NCI-H524 (cell line): ENCODE measurements at places on chromosomes 11 and 22.
A peak's percentile ranks its signal among the peaks of the same experiment; 100 is the strongest.

GRCh38 chr22:45731798-45732495, 60.3 kb downstream of the ATXN10 start:
- no peak for DNase-seq

GRCh38 chr11:34341931-34342533, 15.8 kb downstream of the ABTB2 start:
- DNase-seq, result no peak

GRCh38 chr11:47383071-47383470, 4.7 kb upstream of the SPI1 start:
- no peak for DNase-seq

DNA sequence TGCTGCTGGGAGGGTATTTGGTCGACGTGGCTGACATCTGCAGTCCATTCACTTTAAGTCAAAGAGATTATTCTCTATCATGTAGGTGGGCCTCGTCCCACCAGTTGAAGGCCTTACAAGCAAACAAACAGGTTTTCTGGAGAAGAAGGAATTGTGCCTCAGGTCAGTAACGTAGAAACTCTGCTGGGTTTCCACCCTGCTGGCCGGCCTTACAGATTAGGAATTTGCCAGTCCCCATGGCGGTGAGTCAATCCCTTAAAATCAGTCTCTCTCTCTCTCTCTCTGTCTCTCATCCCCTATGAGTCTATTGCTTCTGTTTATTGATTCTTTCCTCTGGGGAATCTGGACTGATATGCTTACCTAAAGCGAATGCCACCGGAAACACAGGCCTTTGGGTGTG, 75.4 kb upstream of the FGF3 start:
- DNase-seq, result no peak

DNA sequence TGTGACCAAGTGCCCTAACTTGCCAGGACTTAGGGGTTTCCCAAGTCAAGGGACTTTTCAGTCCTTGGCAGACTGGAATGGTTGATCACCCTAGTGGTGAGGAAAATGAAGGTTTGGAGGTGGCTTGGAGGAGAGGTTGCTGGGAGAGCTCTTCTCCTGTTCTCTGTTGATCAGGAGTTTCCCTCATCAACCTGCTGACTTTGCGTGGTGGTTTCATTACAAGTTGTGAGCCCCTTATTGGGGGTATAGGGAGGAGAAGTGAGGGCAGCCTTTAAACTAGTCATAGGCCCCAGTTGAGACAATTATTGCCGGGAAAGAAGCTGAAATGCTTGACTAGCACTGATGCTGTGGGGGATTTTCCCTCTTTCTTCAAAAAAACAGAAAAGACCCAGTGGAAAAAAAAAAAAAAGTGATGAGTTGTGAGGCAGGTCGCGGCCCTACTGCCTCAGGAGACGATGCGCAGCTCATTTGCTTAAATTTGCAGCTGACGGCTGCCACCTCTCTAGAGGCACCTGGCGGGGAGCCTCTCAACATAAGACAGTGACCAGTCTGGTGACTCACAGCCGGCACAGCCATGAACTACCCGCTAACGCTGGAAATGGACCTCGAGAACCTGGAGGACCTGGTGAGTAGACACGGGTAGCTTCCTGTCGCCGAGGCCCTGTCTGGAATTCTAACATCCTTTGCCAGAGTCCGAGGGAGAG, at the start of gene CXCR5:
CXCR5 (plus strand) TSS at position 525 of the 704 bp plus-strand sequence; CDS start at position 575, 50 bp downstream.
- DNase-seq, result no peak

DNA sequence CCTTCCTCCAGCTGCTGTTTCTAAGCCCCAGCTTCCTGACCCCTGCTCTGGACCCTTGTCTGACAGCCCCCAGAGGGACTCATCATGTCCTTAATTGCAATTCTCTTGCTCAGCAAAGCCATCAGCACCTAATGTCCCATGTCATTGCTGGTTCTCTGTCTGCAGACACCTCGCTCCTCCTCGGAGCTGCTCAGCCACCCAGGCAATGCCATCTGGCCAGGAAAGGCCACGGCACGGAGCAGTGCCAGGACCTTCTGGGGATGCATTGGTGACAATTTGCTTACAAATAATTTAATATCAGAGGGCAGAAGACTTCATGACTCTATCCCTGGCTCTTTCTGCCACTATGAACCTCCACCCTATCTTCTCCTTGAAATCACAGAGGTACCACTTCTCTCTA, 107.0 kb upstream of the THY1 start:
- no peak for DNase-seq

GRCh38 chr11:199782-200181, 6.9 kb downstream of the SCGB1C1 start:
- no peak for DNase-seq

- no peak for DNase-seq
Measured at GRCh38 chr11:133952199-133953190, 4.3 kb downstream of the IGSF9B start.

DNA sequence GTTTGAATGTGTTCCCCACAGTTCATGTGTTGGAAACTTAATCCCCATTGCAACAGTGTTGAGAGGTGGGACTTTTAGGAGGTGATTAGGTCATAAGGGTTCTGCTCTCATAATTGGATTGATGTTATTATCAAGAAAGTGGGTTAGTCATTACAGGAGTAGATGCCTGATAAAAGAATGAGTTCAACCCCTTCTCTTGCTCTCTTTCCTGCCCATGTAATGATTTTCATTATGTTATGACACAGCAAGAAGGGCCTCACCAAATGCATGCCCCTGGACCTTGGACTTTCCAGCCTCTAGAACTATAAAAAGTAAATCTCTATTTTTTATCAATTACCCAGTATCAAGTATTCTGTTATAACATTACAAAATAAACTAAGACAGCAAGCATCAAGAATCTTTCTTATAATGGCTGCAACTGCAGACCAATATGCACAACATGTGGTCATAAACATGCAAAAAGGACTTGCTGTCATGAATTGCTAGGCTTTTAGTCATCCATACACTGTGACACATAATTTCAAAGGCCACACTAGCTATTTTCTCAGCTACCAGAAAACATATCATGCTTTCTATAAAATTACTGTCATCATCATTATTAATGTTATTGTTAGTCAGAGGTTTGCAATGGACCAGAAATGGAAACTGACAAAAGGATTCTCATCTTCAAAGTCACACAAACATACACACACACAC, 99.9 kb upstream of the GUCY1A2 start:
- no peak for DNase-seq

- no peak for DNase-seq
Measured at GRCh38 chr11:130423541-130424142, 4.8 kb downstream of the ADAMTS8 start.

GRCh38 chr11:46808799-46809431, 37.2 kb downstream of the CKAP5 start:
- no peak for DNase-seq

GRCh38 chr11:721741-722345, 15.8 kb downstream of the EPS8L2 start:
- no peak for DNase-seq

DNA sequence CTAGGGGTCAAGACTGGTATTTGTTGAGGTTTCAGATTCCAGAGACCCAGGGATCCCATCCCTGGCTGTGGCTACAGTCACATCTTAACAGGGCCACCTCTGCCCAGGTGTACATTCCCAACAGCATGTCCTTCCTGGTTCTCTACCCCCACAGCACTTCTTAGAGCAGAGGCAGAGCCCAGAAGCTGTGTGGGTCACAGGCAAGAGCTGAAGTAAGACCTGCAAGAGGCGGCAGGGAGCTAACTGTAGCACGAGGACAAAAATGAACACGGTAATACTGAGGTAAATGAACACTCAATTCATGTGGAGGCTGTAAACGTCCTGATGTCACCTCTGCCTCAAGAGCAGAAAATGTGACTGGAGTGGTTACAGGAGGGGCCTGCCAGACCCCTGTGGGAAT, 21.7 kb upstream of the RAPSN start:
- no peak for DNase-seq

DNA sequence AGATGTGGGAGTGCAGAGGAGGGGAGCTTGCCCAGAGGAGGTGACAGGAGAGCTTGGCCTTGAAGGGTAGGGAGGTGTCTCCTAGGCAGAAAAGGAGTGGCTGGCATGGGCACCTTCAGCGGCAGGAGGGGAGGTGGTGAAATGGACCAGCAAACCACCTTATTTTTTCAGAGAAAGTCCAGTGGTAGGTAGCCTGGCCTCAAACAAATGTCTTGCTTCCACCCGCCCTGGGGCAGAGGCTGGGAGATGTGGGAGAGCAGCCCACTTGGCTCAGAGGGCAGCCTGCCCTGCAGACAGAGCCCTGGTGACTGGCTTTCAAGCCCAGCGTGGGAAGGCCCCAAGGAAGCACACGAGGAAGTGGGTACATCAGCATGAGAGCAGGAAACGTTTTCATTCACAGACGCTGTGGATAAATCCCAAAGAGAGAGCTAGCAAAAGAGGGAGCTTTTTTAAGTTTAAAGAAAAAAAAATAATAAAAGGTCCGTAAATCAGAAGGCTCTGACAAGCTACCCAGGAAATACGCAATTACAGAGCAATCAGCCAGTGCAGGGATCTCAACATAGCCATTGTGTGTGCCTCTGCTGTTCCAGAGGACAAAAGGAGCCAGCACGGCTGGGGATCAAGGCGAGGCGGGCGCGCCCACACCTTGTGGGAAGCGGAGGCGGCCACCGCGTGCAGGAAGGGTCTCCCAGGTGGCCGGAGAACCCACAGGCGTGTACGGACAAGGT, 238.7 kb upstream of the PLET1 start:
- no peak for DNase-seq

DNA sequence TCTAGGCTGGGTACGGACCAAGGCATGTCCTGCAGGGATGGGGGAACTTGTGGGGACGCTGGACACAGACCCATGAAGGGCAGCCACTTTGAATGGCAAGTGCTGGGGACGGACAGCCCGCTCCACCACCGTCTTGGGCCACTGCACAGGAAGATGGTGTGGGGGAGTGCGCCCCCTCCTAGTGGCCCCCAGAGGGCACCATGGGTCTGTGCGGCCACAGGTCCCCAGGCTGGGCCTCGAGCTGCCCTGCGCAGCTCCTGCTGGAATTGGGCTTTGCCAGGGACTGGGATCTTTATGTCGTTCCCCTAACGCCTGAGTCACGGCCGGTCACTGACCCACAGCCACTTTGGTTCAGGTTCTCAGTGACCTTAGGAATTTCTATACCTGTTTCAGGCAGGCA, 44.4 kb downstream of the NAT10 start:
- peak; percentile 7 for DNase-seq

DNA sequence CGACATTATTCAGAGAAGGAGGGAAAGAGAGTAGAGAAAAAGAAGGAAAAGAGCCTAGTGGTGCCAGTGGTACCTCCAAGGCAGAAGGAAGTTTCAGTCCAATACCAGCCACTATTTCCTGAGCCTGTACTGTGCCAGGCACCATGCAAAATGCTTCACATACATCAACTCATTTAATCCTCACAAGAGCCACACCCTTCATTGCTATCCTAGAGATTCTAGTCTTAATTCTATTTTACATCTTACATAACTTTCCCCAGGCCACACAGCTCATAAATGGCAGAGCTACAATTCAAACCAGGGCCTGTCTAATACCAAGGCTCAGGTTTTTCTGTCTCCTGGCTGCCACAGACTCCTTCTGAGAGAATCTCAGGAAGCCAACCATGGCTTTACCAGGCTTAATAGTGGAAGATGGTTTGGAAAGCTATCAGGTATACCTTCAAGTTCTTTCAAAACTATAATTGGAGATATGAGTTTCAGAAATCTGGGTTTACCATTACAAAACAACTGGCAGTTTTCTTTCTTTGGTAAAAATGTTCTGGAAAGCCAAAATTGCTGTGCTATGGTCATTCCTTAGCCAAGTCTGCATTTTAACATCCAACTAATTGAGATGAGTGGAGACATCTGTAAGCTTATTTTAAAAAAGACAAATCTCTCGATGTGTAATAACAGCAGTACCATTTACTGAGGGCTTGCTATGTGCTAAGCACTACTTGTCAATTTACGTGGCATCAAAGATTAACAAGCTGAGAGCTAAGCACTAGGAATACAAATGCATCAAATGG, 225.1 kb upstream of the PITPNB start:
- no peak for DNase-seq

DNA sequence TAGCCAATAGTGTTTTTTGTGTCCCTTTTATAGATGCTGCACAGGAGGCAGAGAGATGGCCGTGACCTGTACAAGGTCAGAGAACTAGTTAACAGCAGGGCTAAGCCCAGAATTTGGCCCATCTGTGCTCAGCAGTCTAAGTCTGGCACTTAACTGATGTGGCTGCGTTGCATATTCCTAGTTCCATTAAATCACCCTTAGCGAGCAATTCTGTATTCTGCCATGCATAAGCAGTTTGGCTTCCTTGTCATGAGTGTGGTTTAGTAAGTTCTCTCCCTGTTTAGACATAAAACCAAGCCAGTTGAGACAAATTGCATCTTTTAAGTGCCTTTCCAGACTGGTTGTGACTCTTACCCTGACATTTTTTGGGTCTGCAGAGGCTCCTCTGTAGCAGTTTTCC, 230.6 kb upstream of the TENM4 start:
- peak; percentile 60 for DNase-seq

- DNase-seq, result peak; percentile 46
Measured at GRCh38 chr11:27721264-27722116, 21.2 kb upstream of the BDNF start.

GRCh38 chr22:19641254-19641982, 72.9 kb upstream of the SEPTIN5 start:
- DNase-seq, result no peak

- DNase-seq, result no peak
Measured at GRCh38 chr11:4063348-4063747, 31.3 kb upstream of the RRM1 start.

GRCh38 chr11:940496-941135, 14.9 kb downstream of the AP2A2 start:
- DNase-seq, result no peak

DNA sequence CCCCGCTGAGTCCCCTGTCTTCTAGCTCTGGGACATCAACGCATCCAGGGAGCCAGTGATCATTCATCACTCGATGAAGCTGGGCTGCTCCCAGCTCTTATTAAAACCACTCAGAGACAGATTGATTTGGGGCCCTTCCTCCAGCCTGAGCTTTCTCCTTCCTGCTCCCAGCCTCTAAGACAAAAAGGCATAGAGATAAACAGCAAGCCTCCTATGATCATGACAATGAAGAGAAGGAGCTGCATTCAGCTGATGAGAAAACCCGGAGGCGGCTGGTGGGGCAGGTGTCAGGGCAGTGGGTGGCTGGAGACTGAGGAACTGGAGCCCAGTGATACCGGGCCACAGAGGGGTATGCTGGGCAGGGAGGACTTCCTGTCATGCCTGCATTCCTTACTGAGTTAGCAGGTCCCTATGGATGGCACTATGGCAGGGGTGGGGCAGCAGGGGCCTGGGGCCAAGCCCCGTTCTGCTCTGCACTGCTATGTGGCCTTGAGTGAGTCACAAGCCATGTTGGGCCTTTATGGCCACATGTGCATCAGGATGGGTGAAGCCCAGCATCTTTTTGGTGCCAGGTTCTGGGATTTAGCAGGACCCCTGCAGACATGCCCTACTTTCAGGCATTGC, 20.2 kb downstream of the PVALB start:
- DNase-seq, result no peak

DNA sequence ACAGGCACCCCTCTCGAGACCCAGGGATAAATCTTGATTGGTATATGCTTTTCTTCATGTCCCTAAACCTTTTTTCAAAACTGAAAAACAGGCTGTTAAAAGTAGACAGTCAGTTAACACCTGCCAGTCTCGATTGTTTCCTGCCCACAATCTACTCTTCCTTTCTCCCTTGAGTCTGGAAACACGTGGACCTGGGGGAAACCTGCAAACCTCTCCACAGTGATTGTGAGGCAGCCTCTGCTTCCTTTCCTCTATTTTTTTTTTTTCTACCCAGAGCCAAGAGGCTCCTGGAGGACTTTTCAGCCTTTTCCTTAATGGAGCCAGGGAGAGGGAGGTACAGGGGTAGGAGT, 69.4 kb upstream of the CLMP start:
- no peak for DNase-seq
